Omental fat pad (tissue), 4 donors: ENCODE measurements at places on chromosomes 7 and 10.

DNA sequence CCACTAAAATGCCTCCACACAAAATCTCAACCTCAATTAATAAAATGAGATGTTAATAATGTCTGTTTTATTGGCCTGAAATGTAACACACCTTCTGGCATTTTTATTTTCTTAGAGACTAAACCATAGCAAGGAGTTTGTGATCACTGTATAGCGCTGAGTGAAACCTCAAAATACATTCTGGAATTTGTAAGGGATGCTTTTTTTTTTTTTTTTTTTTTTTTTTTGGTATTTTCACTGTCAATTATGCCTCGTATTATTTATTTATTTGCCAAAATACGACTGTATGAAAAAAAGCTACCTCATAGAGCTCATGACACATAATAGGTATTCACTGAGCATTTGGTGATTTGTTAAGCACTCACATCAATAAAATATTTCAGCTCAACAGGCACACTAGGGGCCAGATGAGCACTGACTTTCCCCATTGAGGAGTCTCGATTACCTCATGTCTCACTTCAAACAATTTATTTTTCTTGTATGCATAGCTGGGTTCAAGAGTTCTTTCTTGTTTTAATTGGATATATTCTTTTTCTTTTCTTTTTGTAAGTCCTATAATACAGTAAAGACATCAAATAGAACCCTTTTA lies 36.5 kb downstream of the SEMA3C start:
- no peak for DNase-seq

DNA sequence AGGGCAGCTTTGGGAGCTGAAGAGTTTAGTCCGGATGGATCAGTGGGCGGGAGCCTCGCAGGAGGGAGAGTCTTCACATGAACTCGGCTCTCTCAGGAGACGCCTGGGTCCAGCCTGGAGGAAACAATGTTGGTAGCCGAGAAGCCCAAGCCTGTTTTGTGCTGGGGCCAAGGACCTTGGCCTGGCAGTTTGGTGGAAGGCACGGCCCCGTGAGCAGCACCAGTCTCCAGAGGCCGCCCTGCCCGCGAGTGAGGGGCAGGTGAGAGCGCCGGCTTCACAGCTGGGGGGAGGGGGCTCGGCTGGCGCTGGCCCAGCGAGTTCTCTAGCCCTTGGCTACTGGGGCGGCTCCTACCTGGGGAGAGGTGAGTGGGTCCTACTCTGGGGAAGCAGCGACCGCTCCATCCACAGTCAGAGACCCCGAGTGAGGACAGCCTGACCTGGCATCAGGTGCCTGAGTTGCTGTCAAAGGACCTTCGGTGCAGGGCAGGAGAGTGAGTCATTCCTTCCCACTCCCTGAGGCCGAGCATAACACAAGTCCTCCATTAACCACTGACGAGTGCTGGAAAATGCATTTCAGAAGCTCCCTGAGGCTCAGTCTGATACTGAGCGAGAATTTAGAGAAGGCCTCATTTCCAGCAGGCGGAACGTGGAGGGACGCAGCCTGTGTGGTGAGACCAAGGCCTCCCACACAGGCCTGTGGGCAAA lies 89.3 kb upstream of the DIP2C start:
- no peak for DNase-seq

DNA sequence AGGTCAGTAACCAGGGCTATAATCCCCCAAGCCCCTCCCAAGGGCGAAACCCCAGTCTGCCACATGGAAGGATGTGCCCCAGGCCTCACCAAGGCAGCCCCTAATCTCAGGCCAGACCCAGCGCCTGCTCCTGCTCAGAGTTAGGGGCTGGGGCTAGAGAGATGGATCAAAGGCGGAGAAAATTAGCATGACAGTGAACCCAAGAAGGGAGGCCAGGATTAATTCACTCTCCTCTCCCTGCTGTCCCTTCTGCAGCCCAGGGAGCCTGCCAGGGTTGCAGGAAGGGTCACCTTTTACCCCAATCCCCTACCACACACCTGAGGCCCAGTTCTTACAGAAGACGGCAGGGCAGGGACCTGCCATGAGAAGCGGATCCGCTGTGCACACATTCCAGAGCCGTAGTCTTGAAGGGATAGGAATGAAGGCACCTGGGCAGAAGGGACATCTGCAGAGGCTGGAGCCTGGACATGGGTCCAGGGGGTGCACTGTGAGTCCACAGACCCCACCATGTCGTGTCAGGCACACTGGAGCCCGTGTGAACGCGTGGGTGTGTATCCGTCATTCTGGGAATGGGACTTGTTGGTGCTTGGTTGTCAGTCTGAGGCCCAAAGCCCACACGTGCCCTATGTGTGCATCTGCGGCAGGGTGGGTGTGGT lies 11.9 kb upstream of the ZMIZ1 start:
- DNase-seq = no peak

- DNase-seq = no peak
These were observed 597 bp downstream of the APBB1IP start for GRCh38 chr10:26438534-26439341.

DNA sequence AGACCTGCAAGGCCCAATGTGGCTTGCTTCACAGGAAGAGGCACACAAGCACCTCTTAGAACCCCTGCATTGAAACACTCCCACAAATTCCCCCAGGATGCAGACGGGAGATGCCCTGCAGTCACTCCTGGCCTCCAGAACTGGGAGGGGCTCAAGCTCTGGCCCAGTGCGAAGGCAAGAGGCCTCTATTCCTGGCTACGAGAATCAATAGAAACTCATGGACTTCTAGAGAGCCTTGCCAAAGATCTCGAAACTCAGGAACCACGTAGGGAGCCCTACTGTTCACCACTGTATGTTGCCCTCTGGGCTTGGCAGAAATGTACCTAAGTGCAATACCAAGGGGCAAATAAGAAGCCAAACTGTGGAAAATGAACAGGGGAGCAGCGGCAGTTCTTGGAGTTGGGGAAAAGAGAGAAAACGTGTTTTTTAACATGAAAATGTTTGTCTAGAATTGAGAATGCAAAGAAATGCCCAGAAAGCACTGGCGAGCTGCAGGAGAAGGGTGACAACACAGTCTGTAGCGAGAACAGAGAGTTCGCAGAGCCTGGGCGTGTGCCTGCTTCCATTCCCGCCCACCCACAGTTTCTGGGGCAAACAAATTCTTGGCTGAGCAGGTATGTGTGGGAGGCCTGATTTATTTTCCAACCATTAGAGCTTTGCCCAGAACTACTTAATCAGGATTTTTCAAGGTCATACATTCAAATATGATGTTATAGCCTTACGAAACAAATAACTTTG lies 260.5 kb upstream of the KLF14 start:
- no peak for DNase-seq

- DNase-seq = no peak
These were observed 30.1 kb upstream of the CDHR3 start for GRCh38 chr7:105932835-105933477.

DNA sequence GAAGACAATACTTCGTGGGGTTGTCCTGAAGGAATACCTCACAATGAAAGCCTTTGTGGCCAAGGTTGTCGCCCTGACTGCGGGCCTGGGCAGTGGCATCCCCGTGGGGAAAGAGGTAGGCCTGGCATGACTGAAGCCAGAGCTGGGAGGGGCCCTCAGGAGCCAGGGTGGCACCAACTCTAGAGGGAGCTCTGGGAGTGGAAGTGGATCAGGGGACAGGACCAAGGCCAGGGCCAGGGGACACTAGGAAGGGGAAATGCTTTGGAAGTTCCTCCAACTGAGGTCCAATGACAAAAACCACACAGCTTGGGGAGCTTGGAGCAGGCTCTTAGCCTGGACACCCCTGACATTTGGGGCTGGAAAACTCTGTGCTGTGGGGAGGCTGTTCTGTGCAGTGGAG lies 5.8 kb downstream of the CLCN1 start:
- DNase-seq = no peak

GRCh38 chr7:159158125-159158887 lies 13.6 kb upstream of the VIPR2 start:
- DNase-seq = no peak

- DNase-seq = no peak
These were observed 25.4 kb downstream of the PPP2R2D start for GRCh38 chr10:131926253-131926652.

DNA sequence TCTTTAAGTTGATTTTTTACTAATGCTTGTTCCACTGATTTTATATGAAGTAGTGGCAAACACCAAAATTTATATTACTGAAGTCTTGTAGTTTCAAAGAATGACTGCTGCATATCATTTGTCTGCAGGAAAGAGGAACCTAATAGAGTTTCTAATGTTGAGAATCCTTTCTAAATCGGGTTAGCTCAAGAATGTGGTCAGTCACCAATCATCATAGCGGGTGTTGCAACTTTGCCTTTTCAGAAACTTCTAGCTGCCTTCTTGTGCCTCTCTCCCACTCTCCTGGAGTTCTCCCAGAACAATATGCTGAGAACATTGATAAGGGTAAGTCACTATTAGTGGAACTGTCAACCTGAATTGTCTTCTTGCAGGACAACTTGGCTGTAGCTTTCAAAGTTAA lies 524.8 kb upstream of the SORCS1 start:
- DNase-seq = no peak
